A172 (cell line): ENCODE measurements at places on chromosomes 7 and 10. TPM values are rescaled to one million over a fixed set of nuclear protein-coding genes. Genes with fewer than 3 reads are reported as not detected.

- DNase-seq: no peak
Observed at GRCh38 chr7:151924508-151924907, 31.7 kb upstream of the GALNTL5 start.

- no peak for DNase-seq
Observed at GRCh38 chr10:76191336-76191735, 759.9 kb downstream of the LRMDA start.

- no peak for DNase-seq
Observed at GRCh38 chr7:65968256-65969185, 13.5 kb downstream of the GUSB start.

GRCh38 chr7:5792792-5793191 is 11.3 kb upstream of the RNF216 start:
- no peak for DNase-seq

- peak; percentile 7 for DNase-seq
Observed at GRCh38 chr7:105269397-105269796, 119.3 kb downstream of the SRPK2 start.

The CYP3A7 gene
- not detected in 2 replicates for total RNA-seq

DNA sequence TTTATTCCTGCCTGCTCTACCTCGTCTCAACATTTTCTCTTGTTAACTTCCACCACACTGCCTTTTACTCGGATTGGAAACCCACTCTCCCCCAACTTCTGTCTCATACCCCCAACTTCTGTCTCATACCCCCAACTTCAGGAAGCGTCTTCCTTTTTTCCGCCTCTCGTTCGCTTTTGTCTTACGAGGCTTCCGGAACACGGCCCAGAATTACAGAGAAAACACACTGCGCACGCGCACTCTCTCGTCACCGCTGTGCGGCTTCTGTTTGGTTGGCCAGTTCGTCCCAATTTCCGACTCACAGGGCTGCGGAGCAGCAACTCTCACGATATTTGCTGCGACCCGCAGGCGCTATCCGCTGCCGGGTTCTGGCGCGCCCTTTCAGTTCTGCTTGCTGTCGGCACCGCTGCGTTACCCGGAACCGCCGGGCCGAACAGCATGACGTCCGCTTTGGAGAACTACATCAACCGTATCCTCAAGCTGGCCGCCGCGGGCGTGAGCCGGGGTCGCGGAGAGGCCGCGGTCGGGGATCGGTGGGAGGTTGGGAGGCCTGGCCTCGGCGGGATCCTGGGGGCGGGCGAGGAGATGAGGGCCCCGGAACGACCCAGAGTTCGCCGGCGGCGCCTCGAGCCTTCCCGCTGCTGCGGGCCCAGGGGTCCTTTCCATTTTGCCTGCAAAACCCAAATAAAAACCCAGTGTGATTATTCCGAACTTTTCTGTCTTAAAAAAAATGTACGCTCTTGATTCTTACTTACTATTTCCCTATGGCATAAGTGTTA is at the start of gene LSM8:
LSM8 (plus strand) TSS at position 379 of the 779 bp plus-strand sequence; CDS start at position 439, 60 bp downstream.
- DNase-seq: peak; percentile 98

DNA sequence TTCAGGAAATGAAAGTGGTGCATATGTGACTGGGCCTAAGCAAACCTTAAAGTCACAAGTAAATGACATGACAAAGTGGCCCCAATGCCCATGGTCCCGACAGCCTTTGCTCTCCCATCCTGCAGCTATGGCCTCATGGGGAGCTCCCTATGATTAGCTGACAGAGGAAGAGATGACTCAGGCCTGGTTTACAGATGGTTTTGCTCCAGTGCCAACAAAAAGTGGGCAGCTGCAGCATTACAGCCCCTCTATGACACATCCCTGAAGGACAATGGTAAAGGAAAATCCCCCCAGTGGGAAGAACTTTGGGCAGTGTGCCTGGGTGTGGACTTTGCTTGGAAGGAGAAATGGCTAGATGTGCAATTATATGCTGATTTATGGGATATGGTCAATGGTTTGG is 105.1 kb upstream of the ADCY1 start:
- peak; percentile 83 for DNase-seq

The GLCCI1 gene
- total RNA-seq: 3.0 and 7.2 TPM in 2 replicates

- DNase-seq: no peak
Observed at GRCh38 chr7:153399554-153399940, 640.0 kb downstream of the ACTR3B start.

GRCh38 chr7:151381098-151381347 is 28.8 kb downstream of the WDR86 start:
- no peak for DNase-seq

- peak; percentile 79 for DNase-seq
Observed at GRCh38 chr10:94194256-94194655, 168.5 kb downstream of the NOC3L start.

The HTR5A gene
- total RNA-seq: not detected in 2 replicates

- DNase-seq: peak; percentile 37
Observed at GRCh38 chr7:106486331-106486730, 174.6 kb downstream of the CCDC71L start.

DNA sequence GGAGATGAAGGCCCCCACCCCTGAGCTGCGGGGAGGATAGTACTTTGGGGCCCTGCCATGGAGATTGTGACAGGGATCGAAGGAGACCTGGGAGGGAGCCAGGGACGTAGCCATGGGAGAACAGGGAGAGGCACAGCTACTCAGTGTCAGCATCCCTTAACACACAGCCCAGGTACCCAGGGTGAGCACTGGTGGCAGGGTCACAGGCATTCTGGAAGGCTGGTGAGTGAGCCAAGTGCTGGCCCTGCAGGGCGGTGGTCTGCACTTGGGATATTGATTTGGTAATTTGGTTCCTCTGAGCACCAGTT is 39.8 kb downstream of the VWA2 start:
- DNase-seq: no peak

DNA sequence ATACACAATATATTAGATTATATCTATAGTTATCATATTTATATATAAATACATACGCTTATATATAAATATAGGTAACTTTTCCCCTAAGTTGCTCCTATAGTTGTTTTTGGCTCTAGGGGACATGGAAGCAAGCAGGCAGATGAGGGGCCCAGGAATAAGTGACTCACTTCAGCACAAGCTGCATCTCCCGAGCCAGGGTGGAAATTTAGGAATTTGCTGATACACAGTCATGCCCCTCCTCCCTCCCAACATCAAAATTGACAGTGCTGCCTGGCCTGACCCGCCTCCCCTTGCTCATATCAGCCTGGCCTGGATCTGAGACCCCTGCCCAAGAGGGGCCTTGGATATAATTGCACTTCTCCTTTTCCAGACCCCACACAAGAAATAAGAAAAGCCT is 33.8 kb downstream of the MKI67 start:
- DNase-seq: no peak

GRCh38 chr10:28970231-28970630 is 292.9 kb downstream of the BAMBI start:
- DNase-seq: no peak

- DNase-seq: no peak
Observed at GRCh38 chr7:27118580-27118979, 12.0 kb downstream of the HOXA4 start.

The TSPAN33 gene
- 11.3 and 12.6 TPM in 2 replicates for total RNA-seq

GRCh38 chr10:74039561-74040145 is 41.7 kb downstream of the VCL start:
- DNase-seq: no peak

The CFAP70 gene
- 0.36 and 0.72 TPM in 2 replicates for total RNA-seq

The RET gene
- 0.38 and 5.3 TPM in 2 replicates for total RNA-seq

The CPVL gene
- 27.5 and 30.2 TPM in 2 replicates for total RNA-seq

The INMT gene
- not detected in 2 replicates for total RNA-seq

- no peak for DNase-seq
Observed at GRCh38 chr10:17816199-17816598, 7.1 kb downstream of the MRC1 start.

The GHITM gene
- 364 and 445 TPM in 2 replicates for total RNA-seq

The MUC3A gene
- not detected in 2 replicates for total RNA-seq

DNA sequence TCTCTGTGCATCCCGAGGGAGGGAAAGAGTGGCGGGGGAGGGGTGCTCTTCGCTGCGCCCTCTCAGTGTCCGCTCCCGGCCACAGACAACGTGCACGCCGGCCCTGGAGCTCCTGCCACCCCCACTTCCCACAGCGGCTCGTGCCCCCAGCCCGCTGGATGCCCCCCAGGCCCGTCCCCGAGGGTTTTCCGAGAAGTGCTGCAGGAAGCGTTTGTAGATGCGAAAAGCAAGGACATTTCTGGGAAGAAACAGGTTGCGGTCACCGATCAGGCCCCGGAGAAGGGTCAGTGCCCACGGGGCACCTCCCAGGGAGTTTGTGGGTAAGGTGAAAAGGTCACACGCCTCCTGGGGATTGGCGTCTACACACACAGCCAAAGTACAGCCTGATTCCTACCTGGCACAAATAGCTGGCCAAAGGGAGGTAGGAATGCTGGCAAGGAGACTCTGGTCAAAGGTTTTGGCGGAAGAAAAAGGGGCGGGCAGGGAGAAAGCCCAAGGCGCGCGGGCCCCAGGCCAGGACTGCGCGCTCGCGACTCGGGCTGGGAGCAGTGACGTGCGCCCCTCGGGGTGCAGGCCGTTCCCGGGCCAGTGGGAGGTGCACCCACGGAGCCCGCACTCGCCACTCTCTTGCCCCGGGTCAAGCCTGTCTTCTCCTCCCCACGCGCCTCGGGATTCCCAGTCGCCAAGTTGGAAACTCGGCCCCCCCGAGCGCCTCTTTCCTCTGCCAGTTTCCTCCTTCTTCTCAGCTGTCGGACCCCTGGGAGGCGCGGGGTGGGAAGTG is 1.5 kb upstream of the NRP1 start:
- DNase-seq: peak; percentile 66
